SK-N-MC (cell line): ENCODE measurements at places on chromosomes 2 and 18.

DNA sequence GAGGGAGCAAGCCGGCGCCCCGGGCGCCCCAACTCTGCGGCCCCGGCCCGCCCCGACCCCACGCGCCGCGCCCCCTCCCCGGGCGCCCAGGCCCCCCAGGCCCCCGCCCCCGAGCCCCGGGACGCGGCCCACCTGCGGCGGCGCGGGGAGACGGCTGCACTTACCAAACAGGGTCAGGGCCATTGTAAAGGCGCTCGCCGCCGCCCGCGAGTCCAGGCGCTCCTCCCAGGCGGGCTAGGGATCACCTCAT is 526 bp downstream of the CHN1 start:
- DNase-seq = no peak

DNA sequence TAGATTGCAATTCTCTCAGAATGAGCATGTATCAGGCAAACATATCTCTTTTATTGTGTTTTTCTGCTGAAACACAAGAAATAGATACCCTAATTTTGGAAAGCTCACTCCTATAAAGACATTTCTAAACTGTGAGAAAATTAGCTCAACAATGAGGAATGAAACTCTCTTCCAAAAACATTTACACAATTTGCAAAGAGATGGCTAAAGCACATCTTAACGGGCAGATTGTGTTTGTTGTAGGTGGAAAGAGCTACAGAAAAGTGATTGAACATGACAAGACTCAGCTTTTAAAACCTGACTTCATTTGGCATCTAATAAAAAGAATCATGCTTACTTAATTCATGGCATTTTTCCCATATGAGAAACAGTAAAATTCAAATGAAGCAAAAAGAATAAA is 175.0 kb upstream of the SLC39A10 start:
- DNase-seq = no peak

DNA sequence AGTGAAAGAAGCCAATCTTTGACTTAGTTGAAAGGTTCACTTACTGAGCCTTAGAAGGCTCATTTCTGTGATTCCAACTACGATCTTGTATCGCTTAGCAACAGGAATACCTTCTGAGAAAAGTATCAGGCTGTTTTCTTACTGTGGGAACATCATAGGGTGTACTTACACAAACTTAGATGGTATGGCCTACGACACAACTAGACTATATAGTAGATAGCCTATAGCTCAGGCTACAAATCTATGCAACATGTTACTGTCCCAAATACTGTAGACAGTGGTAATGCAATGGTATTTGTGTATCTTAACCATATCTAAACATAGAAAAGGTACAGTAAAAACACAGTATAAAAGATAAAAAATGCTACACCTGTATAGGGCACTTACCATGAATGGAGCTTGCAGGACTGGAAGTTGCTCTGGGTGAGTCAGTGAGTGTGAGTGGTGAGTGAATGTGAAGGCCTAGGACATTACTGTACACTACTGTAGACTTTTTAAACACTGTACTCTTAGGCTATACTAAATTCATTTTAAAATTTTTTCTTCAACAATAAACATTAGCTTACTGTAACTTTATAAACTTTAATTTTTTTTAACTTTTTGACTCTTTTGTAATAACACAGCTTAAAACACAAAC is 148.8 kb upstream of the STON1 start:
- DNase-seq = no peak

DNA sequence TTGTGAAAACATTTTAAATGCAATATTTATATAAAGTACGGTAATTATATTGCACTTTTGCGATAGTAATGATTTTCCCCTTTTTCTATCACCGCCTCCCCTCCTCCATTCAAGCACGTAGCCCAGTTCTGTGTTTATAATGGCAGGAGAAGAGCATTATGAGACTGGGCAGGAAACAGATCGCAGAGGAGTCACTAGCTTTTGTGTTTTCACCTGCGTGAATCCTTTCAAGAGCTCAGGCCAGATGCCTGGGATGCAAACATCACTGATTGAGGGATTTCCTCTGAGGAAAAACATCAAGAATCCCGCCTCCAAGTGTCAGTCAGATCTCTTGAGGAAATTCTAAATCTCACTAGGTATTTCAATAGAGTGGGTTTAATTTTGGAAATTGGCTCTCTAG is 178.4 kb upstream of the FN1 start:
- DNase-seq = no peak

DNA sequence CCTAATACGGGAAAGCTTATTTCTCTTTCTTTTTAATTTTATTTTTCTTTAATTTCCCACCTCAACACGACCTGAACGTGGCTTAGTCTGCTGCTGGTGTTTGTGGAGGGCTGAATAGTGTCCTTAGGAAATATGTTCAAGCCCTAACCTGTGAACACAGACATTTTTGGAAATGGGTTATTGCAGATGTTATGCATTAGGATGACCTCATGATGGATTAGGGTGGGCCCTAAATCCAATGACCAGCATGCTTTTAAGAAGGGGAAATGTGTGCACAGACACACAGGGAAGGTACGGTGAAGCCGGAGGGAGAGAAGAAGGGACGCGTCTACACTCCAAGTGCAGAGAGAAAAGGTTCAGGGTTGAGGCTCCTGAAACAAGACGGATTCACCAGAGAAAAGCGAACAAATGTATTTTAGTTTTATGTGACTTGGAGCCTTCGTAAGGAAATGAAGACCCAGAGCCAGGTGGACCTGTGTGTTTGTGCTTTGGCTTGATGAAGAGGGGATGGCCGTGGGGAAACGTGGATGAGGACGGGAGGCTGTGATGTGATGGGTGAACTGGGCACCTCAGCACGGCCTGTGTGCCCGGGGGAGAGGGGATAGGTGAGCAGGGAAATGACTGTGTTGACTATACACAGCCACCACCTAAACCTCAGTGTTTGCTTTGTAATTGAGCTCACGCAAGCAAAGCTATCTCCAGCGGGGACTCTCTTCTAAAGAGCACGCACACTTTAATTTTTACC is 37.5 kb downstream of the RTP5 start:
- no peak for DNase-seq

DNA sequence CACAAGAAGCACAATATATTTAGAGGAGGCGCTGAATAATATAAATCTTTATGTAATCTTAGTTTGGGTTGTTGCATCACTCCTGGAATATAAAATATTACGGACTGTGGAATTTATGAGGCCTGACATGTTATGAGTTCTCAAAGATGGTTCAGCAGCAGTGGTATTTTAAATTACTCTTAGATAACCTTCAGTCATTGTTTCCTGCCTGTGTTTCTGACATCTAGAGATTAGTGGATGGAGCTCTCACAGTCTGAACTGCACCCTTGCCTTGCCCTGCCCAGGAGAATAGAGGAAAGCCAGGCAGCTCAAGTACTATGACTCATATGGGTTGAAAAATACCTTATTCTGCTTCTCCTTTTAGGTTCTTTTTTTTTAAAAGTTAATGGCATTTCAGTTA is 70.0 kb downstream of the ACSL3 start:
- no peak for DNase-seq

GRCh38 chr2:24287171-24287570 is 73.2 kb downstream of the ITSN2 start:
- DNase-seq = no peak

DNA sequence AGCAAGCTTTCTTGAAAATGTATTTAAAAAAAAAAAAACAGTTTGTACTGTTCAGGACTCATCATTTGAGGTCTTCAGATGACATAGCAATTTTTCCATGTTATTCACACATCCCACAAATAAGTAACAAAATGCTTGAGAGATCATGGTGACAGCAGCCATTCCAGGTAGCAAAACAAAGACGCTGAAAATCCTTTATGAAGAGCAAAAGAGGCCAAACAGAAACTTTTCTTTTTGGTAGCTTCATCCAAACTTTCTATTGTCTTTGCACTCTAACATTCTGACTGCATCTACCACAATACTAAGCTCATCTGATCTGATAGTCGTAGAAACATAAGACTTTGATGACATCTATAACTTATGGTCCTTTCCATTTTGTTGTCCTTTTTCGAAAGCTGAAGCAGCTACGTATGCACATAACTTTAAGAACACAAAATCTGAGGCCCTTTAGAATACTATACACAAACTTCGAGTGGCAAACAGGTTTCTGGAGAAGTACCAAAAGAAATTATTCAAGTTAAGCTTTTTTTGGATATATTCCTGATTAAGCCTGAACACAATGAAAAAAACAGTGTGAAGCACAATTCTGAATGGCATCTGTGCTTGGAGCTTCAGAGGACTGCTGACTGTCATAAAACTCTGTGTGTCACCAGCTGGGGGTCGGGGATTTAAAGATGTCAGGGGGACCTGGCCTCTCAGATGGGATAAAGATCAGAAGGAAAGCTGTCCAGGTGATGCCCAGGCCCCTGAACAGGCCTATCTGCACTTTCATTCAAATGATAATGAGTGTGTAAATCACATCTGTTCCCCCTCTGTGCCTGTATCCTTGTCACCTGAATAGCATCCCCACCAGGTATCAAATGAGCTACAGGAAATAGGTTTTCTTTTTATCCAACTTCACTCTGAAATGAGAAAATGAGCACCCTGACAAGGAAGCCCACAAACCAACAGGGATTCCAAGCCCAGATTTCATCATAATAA is 75.8 kb downstream of the ZEB2 start:
- DNase-seq = no peak
